ENCODE measurements at places on chromosomes 3 and 15. TPM values are rescaled to one million over a fixed set of nuclear protein-coding genes. Genes with fewer than 3 reads are reported as not detected.
A peak's percentile ranks its signal among the peaks of the same experiment; 100 is the strongest.

- H3K4me1 ChIP-seq: peaks cover 6% of the 10 kb centered on the region
- H3K27ac ChIP-seq: no peak overlapping the region
- no peaks in the 10 kb centered on the region for H3K36me3 ChIP-seq
- H3K4me3 ChIP-seq: no peak overlapping the region
- DNase-seq: no peak
- no peaks in the 10 kb centered on the region for H3K27me3 ChIP-seq
These were observed 62.3 kb downstream of the UBP1 start for GRCh38 chr3:33377931-33378330.

GRCh38 chr15:82663186-82663600 is 16.0 kb upstream of the CPEB1 start:
- H3K27me3 ChIP-seq: no peaks in the 10 kb centered on the region
- H3K4me3 ChIP-seq: no peak overlapping the region
- H3K36me3 ChIP-seq: no peaks in the 10 kb centered on the region
- no peaks in the 10 kb centered on the region for H3K4me1 ChIP-seq

DNA sequence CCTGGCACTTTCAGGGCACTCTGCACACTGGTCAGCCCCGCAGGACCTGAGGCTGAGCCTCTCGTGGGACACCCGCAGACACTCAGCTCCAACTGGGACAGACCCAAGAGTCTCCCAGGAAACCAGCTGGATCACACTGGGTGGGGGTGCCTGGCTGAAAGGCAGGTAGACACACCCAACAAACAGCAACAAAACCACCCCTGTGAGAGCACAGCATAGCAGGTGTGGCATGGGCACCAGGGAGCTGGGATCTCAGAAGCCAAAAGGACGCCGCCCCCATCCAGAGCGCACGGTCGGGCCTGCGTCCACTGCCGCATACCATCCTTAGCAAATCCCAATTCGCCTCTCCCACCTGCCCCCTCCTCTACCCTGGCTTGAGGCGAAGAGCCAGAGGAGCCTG is 154.2 kb upstream of the LINGO1 start:
- no peaks in the 10 kb centered on the region for H3K27me3 ChIP-seq
- no peak overlapping the region for H3K4me3 ChIP-seq
- no peak for DNase-seq
- H3K36me3 ChIP-seq: no peaks in the 10 kb centered on the region
- no peaks in the 10 kb centered on the region for H3K4me1 ChIP-seq

- DNase-seq: no peak
- H3K27ac ChIP-seq: no peak overlapping the region
- no peak overlapping the region for H3K4me3 ChIP-seq
- H3K36me3 ChIP-seq: no peaks in the 10 kb centered on the region
- H3K27me3 ChIP-seq: no peaks in the 10 kb centered on the region
- no peaks in the 10 kb centered on the region for H3K4me1 ChIP-seq
These were observed 33.5 kb upstream of the USP8 start for GRCh38 chr15:50390554-50391264.

- H3K27me3 ChIP-seq: no peaks in the 10 kb centered on the region
- H3K4me3 ChIP-seq: no peak overlapping the region
- peak overlapping the region; percentile 36 for H3K27ac ChIP-seq
- peaks cover 53% of the 10 kb centered on the region for H3K4me1 ChIP-seq
- H3K36me3 ChIP-seq: no peaks in the 10 kb centered on the region
These were observed 18.9 kb upstream of the RPL29 start for GRCh38 chr3:52014613-52015012.

GRCh38 chr3:23283625-23284024 is 80.5 kb downstream of the UBE2E2 start:
- H3K4me3 ChIP-seq: no peak overlapping the region
- no peaks in the 10 kb centered on the region for H3K36me3 ChIP-seq
- H3K4me1 ChIP-seq: peaks cover 15% of the 10 kb centered on the region

DNA sequence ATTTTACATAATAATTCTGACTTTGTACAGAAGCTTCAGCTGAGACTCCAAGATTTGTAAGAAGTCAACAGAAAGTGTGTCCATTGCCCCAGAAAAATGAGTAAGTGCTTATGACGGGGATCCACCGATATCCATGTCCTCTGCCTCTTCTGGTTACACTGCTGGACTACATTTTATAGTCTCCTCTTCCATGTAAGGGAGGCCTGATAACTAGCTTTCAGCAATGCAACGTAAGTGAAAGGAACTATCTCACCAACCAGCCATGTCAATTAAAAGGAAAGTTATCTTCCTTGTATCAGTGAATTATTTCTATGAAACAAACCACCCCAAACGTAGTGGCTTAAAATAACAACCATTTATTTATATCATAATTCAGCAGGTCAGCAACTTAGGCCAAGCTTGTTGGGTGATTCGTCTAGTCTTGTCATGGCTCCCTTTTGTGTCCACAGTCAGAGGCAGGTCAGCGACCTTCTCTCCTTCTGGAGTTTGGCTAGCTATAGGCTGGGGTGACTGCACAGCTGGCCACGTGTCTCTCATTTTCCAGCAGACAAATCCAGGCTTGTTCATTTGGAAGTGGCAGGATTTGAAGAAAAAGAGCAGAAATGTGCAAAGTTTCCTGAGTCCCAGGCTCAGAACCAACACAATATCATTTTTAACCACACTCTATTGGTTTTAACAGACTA is 44.9 kb downstream of the TRIM69 start:
- H3K4me3 ChIP-seq: no peak overlapping the region
- H3K27ac ChIP-seq: no peak overlapping the region
- H3K27me3 ChIP-seq: no peaks in the 10 kb centered on the region

DNA sequence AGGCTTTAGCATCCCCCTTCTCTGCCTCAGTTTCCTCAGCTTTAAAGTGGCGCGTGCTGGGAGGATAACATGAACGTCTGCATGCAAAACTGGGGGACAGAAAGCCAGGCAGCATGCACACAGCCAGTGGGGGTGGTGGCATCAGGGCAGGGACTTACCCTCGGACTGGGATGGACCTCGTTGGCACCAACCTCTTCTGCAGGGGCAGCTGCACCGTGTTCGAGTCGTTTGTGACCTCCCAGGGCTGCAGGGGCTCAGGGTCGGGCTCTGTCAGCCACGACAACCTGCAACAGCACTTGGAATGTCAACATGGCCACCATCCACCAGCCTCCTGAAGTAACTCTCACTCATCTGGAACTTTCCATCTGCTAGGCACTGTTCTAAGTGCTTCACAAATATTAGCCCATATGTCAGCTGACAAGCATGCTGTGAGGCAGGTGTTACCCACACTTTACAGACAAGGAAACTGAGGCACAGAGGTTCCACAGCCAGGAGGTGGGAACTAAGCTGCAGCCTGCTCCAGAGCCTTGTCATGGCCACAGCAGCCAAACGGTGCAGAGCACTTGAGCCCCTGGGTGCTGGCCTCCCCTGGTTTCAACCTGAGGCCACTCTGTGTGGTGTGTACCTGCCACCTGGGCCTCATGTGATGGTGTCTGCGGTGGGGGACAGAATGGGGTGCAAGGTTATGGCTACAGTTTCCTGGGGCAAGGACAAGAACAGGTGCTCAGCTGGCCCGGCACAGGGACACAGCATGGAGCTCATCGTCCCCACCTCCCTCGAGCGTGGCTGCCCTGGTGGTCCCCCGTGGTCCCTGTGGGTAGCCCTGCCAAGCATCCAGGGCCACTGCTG is 6.7 kb downstream of the C3orf22 start:
- no peaks in the 10 kb centered on the region for H3K36me3 ChIP-seq
- DNase-seq: no peak
- no peaks in the 10 kb centered on the region for H3K4me1 ChIP-seq

- H3K27ac ChIP-seq: no peak overlapping the region
- H3K4me3 ChIP-seq: no peak overlapping the region
- no peaks in the 10 kb centered on the region for H3K27me3 ChIP-seq
- no peak for DNase-seq
These were observed 260.7 kb upstream of the CTNNB1 start for GRCh38 chr3:40938591-40938990.

- DNase-seq: no peak
- no peaks in the 10 kb centered on the region for H3K4me1 ChIP-seq
These were observed 36.2 kb upstream of the MGLL start for GRCh38 chr3:127858521-127858920.

DNA sequence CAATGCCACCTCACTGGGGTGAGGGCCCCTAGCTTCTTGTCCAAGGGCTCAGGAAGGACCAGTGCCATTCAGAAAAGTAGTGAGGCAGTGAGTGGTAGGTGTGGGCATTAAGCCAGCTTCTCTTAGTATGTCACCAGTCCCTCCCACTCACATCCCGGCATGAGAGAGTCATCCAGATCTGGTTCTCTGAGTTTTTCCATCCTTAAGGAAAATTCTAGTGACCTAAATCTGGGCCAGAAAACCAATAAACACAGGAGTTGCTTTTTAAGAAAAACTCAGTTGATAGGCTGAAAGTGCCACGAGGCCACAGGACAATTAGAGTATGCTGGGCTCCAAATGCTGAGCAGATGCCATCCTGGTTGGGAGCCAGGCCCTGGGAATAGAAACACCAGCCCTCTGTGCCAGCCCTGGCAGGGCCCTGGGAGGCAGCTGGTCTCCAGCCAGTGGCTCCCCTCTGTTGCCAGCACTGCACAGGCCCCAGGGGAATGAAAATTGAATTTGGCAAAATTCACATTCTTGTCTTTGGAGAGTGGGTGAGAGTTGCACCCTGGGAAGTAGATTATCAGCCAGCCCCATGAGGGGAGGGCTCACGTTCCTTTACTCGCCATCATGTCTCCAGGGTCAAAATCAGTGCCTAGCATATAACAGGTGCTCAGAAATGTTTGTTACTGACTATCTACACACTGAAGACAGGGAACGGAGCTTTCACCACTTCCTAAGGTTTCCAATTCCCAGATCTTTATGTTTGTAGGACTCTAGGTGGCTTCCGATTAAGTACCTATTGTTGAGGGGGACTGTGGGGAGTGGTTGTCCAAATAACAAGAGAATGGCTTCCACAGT is 52.8 kb downstream of the FAM43A start:
- H3K4me1 ChIP-seq: peaks cover 17% of the 10 kb centered on the region
- peak; percentile 63 for DNase-seq
- no peaks in the 10 kb centered on the region for H3K36me3 ChIP-seq

GRCh38 chr3:154334973-154335420 is 10.7 kb upstream of the DHX36 start:
- no peak overlapping the region for H3K27ac ChIP-seq
- H3K36me3 ChIP-seq: no peaks in the 10 kb centered on the region
- no peaks in the 10 kb centered on the region for H3K4me1 ChIP-seq
- no peak for DNase-seq
- H3K27me3 ChIP-seq: peaks cover 3% of the 10 kb centered on the region
- H3K4me3 ChIP-seq: no peak overlapping the region

- H3K27me3 ChIP-seq: no peaks in the 10 kb centered on the region
- H3K27ac ChIP-seq: no peak overlapping the region
- no peaks in the 10 kb centered on the region for H3K36me3 ChIP-seq
- no peak overlapping the region for H3K4me3 ChIP-seq
These were observed 431.0 kb downstream of the EPHB1 start for GRCh38 chr3:135226057-135226456.

DNA sequence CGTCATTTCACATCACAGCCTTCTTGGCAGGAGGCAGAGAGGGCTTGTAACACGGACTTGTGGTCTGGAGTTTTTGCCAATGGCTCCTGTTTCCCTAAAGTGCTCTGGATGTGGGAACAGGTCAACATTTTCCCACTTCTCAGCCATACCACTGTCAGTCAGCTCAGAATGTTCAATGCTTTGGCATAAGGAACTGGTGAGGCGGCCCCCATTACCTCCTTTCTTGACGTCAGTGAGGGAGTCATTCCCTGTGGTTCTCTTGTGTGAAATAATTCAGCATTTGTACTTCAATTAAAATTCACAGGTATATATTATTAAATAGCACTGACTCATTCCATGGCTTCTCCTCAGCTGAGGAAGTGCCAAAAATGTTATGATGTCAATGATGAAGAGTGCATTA is 167.1 kb downstream of the P3H2 start:
- H3K4me1 ChIP-seq: peaks cover 3% of the 10 kb centered on the region
- H3K36me3 ChIP-seq: no peaks in the 10 kb centered on the region
- H3K27me3 ChIP-seq: no peaks in the 10 kb centered on the region
- DNase-seq: no peak

DNA sequence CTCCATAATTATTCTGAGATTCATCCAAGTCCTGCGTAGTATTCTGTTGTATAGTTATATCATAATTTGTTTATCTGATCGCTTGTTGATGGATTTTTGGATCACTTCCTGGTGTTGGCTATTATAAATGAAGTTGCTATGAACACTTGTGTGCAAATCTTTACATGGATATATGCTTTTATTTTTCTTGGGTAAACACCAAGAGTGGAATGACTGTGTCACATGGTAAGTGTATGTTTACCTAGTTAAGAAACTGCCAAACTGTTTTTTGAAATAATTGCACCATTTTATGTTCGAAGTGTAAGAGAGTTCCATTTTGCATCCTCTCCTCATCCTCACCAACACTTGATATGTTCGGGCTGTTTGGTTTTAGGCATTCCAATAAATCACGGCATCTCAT is 360.4 kb upstream of the FRG2C start:
- H3K4me3 ChIP-seq: no peak overlapping the region
- no peak for DNase-seq
- no peaks in the 10 kb centered on the region for H3K4me1 ChIP-seq
- H3K27ac ChIP-seq: no peak overlapping the region

DNA sequence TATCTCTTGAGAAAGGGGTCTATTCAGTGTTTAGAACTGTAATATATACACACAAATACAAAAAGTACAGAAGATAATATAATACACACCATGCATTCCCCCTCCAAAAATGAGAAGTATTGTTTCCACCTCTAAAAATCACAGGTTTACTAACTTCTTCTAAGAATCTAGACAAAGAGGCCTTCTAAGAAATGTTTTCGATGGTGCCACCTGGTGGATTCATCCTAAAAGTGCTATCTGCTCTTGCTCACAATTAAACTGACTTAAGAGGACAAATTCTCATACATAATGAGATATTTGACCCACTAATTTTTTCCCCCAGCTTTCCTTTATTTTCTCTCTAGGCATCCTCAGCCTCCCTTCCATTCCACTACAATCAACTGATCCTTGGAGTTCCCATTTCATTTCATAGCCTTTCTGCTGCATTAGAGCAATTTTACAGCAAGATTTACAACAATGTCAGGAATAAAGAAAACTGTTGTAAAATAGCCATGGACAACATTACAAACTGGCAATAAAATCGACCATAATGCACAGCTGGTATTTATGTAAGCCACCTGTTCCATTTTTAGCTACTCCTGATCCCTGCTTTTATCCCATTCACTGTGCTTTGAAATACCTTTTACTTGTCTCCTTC is 124.6 kb downstream of the ARRDC4 start:
- H3K36me3 ChIP-seq: no peaks in the 10 kb centered on the region
- no peak for DNase-seq
- H3K4me3 ChIP-seq: no peak overlapping the region
- H3K27ac ChIP-seq: no peak overlapping the region

DNA sequence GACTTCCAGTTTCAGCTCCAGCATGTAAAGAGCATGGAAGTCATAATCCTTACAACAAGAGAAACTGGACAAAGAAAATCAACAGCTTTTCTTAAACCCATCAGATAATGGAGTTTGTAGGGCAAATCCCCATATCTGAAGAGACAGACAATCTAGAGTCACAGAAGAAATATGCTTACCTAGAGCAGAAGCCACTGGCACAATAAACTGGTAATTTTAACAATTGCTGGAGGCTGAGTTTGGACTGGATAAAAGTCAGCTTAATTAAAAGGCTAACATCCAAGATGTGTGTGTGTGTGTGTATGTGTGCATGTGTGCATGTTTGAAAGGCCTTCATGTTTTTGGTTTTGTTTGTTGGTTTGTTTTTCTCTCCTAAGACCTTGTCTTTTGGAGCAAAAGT is 50.6 kb downstream of the TM4SF18 start:
- no peak for DNase-seq
- H3K27me3 ChIP-seq: no peaks in the 10 kb centered on the region
- H3K36me3 ChIP-seq: no peaks in the 10 kb centered on the region
- H3K4me1 ChIP-seq: no peaks in the 10 kb centered on the region

The GPD1L gene
- total RNA-seq: 135 TPM

The MKRN3 gene
- 2.1 TPM for total RNA-seq

The OR5K3 gene
- not detected for total RNA-seq

The CMTM8 gene
- total RNA-seq: 0.97 TPM

The CSTA gene
- 0.83 TPM for total RNA-seq

The CISH gene
- total RNA-seq: 26.3 TPM
